DMS153 (cell line): ENCODE measurements at places on chromosomes 4 and X.
A peak's percentile ranks its signal among the peaks of the same experiment; 100 is the strongest.

- DNase-seq: no peak
These were observed 44.2 kb downstream of the ABHD18 start for GRCh38 chr4:128009428-128009827.

DNA sequence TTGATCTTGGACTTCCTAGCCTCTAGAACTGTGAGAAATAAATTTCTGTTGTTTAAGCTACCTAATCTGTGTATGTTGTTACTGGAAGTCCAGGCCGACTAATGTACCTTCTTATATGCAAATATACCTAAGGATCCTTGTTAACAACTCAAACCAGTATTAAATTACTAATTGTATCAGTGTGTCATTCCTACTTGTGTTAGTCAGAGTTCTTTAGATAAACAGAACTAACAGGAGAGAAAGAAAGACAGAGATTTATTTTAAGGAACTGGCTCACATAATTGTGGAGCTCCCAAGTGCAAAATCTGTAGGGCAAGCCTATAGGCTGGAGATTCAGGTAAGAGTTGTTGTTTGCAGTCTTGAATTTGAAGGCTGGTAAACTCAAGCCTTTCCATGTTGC lies 120.0 kb downstream of the ADGRL3 start:
- DNase-seq: no peak

DNA sequence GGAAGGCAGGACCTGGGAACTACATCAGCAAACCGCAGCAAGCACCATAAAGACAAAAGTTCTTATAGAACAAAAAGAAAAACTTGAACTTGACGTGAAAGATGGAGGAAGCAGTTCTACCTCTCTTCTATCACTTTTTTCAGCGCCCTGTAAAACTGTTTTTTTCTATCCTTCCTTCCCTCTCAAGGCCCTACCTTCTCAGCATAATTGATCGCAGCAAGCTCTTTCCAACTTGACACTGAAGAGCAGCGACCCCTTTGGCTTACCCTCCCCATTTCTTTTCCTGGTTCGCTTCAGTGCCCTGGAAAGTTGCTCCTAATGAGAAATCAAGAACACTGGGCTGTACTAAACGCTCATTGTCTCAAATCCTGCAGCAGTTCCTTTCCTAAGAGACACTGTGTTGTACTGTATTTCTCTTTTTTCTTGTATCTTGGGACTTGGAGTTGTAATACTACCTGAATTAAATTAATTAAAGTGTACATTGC lies 150.6 kb upstream of the SLC4A4 start:
- no peak for DNase-seq

- no peak for DNase-seq
These were observed 1.1 kb upstream of the HTATSF1 start for GRCh38 chrX:136496186-136496763.

DNA sequence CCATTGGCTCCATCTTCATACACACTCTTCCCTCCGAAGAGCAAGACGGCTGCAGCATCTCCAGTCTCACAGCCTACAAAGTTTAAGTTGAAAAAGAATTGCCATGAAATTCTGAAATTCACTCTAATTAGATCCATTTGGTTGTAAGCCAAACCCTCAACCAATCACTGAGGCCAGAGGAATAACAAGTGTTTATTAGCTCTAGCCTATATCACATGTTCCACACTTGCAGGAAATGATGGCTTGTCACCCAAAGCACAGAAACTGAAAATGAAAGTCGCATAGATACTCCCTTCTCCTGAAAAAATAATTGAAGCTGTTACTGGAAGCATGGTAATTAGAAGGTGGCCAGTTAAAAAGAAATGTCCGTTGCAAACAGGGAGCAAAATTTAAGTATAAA lies 1071.8 kb downstream of the CCSER1 start:
- DNase-seq: peak; percentile 20

GRCh38 chr4:71261633-71262121 lies 77.1 kb upstream of the SLC4A4 start:
- DNase-seq: no peak

DNA sequence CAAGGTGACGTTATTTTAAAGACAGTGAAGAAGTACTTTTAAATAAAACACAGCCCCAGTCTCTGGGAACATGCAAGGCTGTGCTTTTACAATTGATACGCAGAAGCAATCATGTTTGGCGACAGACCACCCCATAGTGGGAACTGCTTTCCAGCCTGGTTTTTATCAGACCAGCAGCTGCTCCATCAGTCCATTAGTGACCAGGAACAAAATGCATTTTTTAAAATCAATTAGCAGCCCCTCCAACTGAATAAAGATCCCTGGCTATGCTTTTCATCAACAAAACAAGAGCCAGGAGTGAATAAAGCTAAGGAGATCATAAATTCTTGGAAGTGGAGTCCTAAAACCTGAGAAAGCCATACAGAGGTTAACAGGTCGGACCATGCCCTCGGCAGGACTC lies 153.0 kb upstream of the TENM3 start:
- DNase-seq: no peak

- DNase-seq: no peak
These were observed 60.3 kb upstream of the DDX3X start for GRCh38 chrX:41273638-41274037.

GRCh38 chrX:39674490-39675161 lies 423.1 kb downstream of the BCOR start:
- no peak for DNase-seq

- DNase-seq: no peak
These were observed 56.4 kb upstream of the DDX60 start for GRCh38 chr4:168374772-168375523.

- no peak for DNase-seq
These were observed at the start of gene TMPRSS11F for GRCh38 chr4:68129793-68130192. TSS of gene TMPRSS11F (minus strand) at chr4:68129869. CDS start at chr4:68129820, 49 bp downstream.

DNA sequence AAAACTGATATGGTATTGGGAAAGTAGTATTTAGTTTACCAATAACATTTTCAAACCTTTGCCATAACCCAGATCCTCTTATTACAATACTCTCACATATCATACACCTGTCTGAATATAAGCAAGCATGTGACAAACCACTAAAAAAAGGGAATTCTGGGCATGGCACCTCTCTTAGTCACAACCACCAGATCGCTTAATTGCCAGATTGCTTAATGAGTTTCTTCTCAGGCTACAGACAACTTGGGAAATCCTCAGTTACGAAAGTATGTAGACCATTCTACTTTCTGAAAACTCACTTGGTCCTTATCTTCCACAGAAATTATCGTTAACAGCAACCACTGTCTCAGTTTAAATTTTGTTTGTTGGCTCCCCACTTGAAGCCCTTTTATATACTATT lies 2.1 kb downstream of the NAF1 start:
- DNase-seq: no peak

- DNase-seq: no peak
These were observed 61.5 kb upstream of the ADRA2C start for GRCh38 chr4:3704669-3705068.

GRCh38 chr4:70783096-70783495 lies 56.6 kb downstream of the GRSF1 start:
- no peak for DNase-seq

DNA sequence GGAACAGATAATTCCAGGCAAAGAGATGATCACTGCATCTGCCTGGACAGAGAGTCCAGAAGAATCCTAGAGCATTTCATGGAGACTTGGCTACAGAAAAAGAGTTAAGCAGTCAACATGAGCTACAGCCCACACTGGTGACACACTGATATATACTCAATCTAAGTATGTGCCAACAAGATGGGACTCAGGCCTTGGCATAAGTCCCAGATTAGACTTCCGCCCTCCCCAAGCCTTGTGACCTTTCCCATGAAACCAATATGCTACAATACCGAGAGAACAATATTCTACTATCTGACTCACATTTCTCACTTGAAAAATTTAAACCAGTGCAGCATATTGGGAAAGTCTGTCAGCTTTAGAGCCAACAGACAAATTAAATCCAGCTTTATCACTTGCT lies 65.7 kb upstream of the SLITRK2 start:
- no peak for DNase-seq

DNA sequence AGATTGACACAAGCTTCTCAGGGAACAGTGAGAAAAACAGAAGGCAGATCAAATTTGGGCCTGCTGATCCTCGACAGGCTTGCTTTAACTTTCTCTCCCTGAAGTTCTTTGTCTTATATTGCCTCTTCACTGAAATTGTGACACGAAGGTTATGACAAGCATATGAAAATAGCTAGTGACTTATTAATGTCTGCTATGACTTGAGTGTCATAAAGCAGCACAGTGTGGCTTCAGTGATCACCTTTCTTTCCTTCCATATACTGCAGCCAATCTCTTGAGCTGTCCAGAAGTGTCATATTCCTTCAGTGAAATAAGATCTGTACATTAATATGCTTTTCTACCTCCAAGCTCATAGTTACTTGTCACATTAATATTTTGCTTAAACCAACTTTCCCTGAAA lies 870.2 kb downstream of the C4orf33 start:
- DNase-seq: no peak

DNA sequence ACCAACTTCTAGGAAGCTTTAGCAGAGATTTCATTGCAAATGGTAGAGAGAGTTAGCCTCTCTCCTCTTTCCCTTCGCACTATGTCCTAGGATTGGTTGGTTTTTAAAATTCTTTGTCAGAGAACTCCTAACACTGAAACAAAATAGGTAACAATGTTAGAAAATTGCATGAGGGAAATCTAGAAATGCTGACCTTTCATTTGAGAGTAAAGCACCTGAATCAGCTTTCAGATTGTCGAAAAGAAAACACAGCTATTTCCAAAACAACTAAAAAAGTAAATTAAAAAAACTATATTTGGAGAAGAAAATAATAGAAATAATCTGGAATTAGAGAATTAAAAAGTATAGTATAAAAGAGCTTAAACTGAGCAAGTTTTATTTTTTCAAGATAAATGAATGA lies 108.1 kb upstream of the GK2 start:
- no peak for DNase-seq

- DNase-seq: no peak
These were observed 144.4 kb upstream of the GALNT7 start for GRCh38 chr4:173024203-173024602.

DNA sequence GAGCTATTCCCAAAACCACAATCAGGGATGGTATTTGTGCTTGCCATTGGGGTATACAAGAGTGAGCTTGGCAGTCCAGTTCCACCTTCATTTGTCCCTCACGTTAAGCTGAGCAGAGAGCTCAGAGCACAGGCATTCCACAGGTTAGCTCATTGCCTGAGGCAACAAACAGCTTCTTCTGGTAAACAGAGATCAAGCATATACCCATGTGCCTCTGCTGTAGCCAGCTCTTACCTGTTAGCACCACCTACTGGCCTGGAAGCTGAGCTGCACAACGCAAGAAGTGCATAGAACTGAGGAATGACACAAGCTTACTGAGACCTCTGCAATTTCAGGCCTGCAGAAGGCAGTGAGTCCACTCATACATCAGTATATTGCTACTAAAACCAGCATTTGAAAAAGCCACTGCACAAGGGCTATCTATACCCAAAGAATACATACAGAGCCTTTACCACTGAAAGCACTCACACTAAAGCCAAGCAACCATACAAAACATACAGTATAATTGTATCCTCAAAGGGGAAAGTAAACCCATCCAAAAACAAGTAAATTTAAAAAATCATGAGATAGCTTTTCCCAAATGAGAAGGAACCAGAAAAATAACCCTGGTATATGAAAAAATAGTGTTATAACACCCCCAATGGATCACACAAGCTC lies 258.3 kb upstream of the GABRA2 start:
- DNase-seq: no peak

DNA sequence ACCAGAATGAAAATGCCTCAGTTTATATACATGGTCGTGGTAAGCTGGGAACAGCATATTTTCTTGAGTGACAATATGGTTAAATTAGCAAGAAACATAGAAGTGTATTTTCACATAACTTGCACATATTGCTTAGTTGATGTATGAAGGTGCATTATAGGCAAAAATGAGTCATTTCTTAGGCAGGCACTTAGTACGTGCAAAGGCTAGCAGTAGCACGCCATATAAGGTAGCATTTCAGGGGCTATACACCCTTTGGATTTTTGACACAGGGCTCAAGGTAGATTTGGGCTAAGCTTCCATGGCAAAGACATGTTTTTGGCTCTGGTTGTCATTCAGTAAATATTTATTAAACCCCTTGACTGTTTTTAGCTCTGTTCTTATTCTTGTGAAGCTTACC lies 33.1 kb downstream of the PCDH7 start:
- DNase-seq: no peak

GRCh38 chr4:71841336-71841735 lies 57.5 kb upstream of the GC start:
- DNase-seq: no peak

DNA sequence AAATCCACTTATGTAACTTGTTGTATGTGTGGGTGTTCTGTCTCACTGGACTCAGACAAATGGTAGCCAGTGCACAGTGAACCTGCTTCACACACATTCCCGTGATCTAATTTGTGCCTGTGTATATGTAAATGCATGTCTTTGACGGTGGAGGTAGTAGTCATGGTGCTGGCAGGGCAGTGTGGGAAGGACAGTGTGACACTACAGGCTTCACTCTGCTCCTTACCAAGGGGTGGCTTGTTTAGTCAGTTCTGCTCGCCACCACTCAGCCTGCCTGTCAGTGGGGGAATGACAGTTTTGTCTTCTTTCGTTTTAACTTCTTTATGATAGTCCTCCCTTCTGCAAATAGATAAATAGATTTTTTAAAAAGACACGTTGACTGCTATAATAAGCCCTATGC lies 17.7 kb upstream of the PAQR3 start:
- DNase-seq: no peak

DNA sequence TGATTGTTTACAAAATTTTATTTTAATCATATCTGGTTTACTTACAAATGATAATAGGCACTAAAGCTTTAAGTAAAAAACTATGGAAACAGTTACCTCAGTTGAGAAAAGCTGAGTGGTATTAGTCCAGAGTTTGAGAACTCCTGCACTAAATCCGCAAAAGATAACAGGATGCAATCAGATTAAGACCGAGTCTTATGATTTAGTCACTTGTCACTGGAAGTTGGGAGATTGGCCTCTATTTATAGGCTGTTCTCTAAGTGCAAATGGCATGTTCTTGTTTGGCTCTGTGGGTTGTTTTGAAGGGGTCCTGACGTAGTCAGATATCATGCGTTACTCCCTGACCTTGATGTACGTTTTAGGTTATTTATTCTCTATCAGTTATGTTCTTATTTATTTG lies 6.3 kb downstream of the GPAT3 start:
- no peak for DNase-seq

DNA sequence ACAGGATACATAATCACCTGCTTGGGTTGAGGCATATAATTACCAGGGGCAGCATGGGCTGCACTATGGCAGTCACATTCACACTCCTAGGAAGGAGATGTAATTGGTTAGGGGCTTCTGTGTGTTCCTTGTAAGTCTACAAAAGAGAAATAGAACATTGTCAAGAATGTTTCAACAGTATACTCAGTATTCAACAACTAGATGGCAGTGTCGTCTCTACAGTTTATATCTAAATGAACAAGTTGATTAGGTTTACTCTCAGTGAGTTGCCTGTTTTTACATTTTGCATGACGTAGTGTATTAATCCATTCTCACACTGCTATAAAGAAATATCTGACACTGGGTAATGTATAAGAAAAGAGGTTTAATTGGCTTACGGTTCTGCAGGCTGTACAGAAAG lies 50.5 kb upstream of the RAB33B start:
- no peak for DNase-seq

DNA sequence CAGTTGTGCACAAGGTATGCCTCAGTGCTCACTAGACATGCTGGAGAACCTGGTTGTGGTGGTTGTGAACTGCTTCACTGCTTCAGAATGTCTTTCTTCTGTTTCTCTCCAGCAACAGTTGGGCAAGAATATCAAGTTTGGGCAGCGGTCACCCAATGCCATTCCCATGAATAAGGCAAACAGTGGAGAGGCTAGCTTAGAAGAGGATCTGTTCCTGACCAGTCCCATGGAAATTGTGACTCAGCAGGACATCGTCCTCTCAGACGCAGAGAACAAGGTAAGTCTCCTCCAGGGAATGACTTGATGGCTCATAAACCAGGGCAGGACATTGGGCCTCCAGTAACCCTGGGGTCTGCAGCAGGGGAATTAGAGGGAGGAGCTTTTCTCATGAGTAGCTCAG lies 79.9 kb downstream of the AASDH start:
- DNase-seq: no peak
